ENCODE measurements at places on chromosomes 5 and 9.

- no peak for DNase-seq
Measured at GRCh38 chr9:5375790-5376477, 36.3 kb upstream of the RLN1 start.

DNA sequence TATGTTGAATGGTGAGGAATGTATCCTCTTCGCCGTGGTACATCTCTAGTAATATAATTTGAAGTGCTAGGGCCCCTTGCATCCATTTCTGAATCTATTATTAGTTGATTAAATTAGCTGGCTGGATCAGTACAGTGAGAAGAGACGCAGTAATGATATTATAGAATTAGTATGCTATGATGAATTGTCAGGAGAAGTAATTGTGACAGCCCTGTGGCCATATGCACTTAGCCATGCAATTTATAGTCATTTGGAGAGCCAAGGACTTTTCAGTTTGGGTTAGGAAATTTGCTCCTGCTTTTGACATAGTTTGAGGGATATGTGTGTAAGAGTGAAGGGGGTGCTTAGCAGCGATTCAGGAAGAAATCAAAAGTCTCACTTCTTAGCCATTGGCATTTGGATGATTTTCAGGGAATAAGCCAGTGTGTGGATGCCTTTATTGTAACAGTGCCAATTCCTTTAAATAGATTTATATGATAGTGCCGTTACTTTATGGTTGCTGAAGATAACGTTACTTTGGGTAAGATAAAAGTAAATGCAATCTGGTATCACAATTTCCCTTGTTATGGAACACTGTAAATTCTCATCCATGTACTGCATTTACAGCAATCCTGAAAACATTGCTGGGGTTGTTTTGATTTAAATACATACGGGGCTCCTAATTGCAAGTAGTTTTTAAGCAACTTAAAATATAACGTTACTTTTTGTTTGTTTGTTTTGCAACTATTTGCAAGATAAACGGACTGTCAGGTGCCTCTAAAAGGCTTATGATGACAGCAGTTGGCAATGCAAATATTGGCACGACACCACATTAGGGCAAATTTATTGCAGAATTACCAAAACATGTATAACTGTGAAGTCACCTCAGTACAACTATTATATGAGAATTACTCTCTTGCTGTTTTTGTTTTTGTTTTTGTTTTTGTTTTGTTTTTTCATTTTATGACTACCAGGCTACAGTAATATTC, 875.4 kb upstream of the WWC1 start:
- no peak for DNase-seq

- DNase-seq: no peak
Measured at GRCh38 chr9:98185611-98186171, 6.7 kb downstream of the CORO2A start.

GRCh38 chr5:37198061-37198460, 51.1 kb downstream of the CPLANE1 start:
- no peak for DNase-seq

DNA sequence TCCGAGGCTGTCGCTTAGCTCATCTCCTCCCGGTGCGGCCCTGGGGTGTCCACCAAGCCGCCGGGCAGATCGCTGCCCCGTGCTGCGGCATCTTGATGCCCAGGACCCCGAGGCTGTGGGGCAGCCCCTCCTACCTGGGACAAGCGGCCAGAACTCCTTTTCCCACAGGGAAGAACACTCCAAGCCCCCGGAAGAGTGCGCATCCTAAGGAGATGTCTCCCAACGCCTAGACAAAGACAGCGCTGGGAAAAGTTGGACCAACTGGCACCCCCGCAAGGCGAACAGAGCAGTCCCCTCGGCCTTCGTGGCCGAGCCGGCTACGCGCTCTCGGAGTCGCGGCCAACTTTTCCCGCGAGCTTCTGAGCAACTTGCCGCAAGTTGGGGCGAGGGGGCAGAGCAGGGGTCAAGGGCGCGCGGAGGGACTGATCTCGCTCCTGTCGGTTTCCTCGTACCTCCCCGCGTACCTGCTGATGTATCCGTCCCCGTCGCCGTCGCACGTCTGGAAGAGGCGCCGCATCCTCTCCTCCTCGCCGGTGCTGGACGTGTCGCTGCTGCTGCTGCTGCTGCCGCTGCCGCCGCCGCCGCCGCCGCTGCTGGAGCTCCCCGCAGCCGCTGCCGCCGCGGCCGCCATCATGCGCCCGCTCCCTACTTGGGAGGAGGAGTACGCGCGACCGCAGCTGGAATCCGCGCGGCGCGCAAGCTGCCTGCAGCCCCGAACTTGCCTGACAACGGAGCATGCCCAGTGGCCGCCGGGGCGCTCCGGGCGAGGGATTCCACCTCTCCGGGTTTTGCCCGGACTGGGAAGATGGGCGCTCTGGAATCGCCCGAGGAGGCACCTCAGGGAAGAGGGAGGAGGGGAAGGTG, at the start of gene MCC:
TSS of gene MCC (minus strand) at position 673 of the 864 bp plus-strand sequence.
- DNase-seq: no peak

- DNase-seq: no peak
Measured at GRCh38 chr9:76155361-76155760, 238.9 kb downstream of the RFK start.

GRCh38 chr5:97544240-97544639, 361.2 kb upstream of the RIOK2 start:
- DNase-seq: no peak

GRCh38 chr9:103804077-103804735, 289.9 kb upstream of the SMC2 start:
- no peak for DNase-seq

- DNase-seq: no peak
Measured at GRCh38 chr9:89668866-89669246, 64.0 kb downstream of the GADD45G start.

GRCh38 chr9:126906091-126906490, 8.5 kb upstream of the RALGPS1 start:
- no peak for DNase-seq

GRCh38 chr5:180098991-180099732, 27.6 kb upstream of the RNF130 start:
- no peak for DNase-seq

DNA sequence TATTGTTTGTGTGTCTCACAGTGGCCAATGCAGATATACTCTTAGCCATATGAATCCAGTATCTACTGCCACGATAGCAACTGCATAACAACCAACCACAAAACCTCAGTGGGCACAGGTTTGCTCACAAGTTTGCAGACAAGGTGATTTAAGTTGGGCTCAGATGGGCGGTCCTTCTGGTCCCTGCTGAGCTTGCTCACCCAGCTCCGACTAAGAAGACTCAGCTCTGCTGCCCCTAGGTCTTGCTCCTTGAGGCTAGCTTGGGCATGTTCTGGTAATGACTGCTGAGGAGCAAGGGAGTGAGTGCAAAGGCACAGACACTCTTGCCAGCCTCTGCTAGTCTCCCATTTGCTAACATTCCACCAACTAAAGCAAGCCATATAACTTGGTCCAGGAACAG, 52.6 kb downstream of the MTX3 start:
- DNase-seq: no peak

All from activated CD4-positive, CD25-positive, alpha-beta regulatory T cell treated with anti-CD3 and anti-CD28 coated beads, Interleukin-2, amount 50 U/mL, for 16 hours (primary cell).